ENCODE measurements at places on chromosomes 5 and 9.

DNA sequence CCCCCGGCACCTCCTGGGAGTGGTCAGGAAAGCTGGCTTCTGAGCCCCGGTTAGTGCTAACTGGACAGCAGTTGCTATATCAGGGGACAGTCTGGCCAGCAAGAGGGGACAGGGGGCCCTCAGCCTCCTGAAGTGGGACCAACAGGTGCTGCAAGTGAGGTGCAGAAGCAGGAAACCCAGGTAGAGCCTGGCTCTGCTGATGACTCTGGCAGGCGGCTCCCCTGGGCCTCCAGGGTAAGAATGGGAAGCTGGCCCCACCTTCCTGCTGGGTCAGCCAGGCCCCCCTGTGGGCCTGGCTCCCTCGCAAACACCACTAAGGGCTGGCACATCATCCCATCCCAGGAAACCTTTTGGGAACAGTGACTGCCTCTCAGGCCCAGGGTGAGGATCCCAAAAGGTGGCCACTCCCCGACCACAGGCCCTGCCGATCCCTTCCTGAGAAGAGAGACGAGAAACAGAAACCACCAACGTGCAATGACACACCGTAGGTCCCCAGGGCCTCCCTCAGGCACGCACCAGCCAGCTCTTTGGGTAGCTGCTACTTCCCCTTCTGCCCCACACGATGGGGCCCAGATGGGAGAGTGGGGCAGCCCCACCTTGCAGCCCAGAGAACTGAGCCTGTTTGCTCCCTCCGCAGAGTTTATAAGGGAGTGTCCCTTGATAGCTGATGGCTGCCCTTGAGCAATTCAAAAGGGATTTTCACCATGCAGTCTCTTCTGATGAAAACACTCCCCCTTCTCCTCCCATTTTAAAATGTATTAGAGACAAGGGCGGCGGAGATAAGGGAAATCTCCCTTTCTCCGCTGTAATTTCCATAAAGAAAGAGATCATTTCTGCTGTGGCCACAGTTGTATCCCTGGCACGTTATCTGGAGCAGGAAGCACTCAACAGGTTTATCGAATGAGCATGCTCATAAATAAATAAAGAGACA lies 76.8 kb downstream of the STK10 start:
- peak; percentile 77 for DNase-seq

GRCh38 chr5:55191165-55191564 lies 18.2 kb upstream of the CDC20B start:
- no peak for DNase-seq

DNA sequence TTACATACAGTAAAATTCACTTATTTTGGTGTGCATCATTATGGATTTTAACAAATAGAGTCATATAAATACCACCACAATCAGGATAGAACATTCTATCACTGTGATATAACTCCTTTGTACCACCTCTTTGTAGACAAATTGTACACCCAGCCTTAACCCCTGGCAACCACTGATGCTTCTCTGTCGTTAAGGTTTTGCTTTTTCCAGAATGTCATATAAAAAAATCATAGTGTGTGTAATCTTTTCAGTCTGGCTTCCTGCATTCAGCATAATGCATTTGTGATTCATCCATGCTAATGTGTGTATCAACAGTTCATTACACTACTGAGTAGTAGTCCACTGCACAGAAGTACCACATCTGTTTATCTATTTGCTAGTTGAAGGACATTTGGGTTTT lies 81.2 kb downstream of the ARSB start:
- DNase-seq: no peak

GRCh38 chr5:170471551-170472178 lies 32.2 kb upstream of the KCNIP1 start:
- no peak for DNase-seq

- DNase-seq: no peak
Measured at GRCh38 chr5:140603734-140604133, 29.2 kb downstream of the CD14 start.
